ENCODE measurements at places on chromosomes 4 and X. TPM values are rescaled to one million over a fixed set of nuclear protein-coding genes. Genes with fewer than 3 reads are reported as not detected.

SCRG1 gene
- total RNA-seq, result not detected

TRAM1L1 gene
- not detected for total RNA-seq

MAGEA1 gene
- not detected for total RNA-seq

XAGE2 gene
- total RNA-seq, result not detected

GRCh38 chr4:2272026-2272827 is 10.3 kb upstream of the MXD4 start:
- DNase-seq, result no peak

DNA sequence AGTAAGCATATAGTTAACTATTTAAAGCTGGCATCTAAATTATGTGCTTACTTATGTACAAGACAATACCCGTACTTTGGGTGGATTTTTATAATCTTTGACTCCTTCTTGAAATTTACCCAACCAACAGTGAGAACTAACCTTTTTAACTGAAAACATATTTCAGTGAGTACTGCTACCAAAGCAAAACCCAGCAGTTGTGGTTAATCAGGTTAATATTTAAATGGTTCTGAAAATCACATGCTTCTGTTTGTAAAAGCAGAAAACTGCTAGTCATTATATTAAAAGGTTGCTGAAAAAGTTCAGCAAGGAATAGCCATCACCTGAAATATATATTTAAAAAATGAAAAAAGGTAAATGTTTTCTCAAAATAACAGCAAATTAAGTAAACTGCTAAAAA is 20.0 kb downstream of the UBE2D3 start:
- DNase-seq, result no peak

DNA sequence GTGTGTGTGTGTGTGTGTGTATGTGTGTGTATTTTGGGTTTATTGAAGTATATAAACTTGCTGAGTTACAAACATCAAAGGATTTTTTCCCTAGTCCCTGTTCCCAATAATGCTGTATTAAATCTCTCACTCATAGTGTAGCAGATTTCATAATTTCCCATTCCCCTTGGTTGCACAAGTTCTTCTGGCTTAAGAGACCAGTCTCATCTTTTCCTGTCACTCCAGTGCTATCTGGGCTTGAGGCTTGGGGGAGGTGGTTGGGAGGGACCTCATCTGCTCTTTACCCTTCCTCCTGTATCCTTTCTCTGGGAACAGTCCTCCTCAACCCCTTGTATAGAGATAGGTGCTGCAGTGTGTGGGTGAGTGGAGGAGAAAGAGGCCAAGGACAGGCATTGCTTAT is 285.4 kb upstream of the BOD1L1 start:
- no peak for DNase-seq

- no peak for DNase-seq
These were observed 124.1 kb upstream of the WDR1 start for GRCh38 chr4:10240691-10241090.

GRCh38 chrX:292900-293897 is 12.0 kb downstream of the PLCXD1 start:
- no peak for DNase-seq

DNA sequence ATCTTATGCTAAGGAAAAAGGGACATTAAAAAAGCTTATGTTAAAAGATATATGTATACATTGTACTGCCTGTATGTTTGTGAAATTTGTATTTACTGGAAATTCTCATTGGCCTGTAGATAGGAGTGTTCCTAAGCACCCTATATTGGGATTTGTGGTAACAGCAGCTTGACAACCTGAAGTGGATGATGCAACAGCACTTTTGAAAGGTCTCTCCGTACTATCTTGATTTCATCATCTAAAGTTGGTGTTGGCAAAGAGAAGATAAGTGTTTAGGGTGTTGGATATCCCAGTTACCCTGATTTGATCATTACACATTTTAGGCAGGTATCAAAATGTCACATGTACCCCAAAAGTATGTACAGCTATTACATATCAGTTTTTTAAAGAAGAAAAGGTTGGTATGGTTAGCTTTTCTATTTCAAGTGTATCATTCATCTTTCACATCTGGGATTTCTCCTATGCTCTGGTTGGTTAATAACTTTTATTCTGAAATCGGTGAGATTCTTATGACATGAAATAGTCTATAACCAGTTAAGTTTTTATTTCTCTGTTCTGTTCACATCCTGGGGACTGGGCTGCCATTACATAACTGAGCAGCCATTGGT is 10.3 kb downstream of the HADH start:
- DNase-seq, result no peak

DNA sequence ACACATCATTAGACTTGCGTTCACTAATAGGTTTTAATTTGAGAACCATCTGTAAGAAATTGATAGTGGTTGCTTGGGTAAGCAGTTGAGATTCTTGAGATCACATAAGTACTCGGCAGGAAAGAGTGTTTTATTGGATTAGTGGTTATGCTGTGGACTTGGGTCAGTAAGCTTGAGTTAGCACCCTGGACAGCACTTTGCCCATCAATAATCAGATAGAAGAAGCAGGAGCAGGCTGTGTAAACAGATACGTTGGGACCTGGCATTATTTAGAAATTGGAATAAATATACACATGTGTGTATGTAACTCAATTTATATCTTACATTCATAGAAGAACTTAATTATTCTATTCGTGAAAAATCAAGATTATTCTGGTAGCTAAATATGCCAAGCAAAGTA is 357.5 kb upstream of the SMIM31 start:
- DNase-seq, result no peak

GRCh38 chr4:71992571-71993312 is 39.1 kb upstream of the NPFFR2 start:
- no peak for DNase-seq

NPY2R gene
- not detected for total RNA-seq

EMCN gene
- not detected for total RNA-seq

DNA sequence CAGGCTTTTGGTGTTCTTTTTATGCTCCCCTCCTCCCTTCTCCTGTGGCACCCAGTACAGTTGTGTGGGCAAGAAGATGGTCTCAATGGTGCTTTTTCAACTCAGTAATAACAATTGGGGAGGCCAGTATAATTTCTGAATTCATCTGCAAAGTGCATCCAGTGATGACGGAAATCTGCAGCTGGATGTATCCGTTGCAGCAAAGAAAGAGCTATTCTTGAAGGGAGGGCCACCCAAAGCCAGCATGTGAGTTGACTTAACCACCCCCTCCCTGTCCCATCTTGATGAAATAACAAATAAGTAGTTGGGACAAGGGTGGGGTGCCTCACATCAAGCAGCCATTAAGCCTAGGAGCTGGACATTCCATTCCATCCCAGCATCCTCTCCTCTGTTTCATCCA is 30.7 kb downstream of the TSC22D3 start:
- no peak for DNase-seq

DNA sequence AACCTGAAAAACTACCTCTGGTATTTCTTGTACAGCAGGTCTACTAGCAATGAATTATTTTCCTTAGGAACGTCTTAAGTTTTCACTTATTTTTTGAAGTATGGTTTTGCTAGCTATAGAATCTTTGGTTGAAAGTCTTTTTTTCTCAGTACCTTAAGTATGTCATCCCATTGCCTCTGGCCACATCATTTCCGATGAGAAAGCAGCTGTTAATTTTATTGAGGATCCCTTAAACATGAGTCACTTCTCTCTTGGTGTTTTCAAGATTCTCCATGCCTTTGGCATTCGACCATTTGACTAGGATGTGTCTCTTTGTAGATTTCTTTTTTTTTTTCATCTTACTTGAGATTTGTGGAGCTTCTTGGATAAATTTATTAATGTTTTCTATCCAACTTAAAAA is 803.8 kb upstream of the AMOT start:
- DNase-seq, result no peak

- DNase-seq, result no peak
These were observed 3.7 kb upstream of the UBA1 start for GRCh38 chrX:47189906-47190305.

DNA sequence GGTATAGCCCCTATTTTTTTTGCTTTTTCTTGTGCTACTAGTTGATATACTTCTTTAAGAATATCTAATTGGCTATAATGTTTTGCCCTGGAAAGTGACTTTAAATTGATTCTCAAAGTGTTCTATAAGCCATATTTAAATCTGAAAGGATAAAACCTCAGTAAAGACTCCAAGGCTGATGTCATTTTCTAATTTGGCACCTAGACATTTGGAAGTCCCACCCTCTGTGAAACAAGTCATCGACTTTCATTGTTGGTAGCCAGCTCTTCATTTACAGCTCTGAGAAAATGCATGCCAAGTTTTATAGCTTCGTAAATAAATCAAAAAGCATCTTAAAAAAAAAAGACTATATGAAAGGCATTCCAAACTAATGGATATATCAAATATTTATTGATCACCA is 18.0 kb upstream of the STAG2 start:
- no peak for DNase-seq

DNA sequence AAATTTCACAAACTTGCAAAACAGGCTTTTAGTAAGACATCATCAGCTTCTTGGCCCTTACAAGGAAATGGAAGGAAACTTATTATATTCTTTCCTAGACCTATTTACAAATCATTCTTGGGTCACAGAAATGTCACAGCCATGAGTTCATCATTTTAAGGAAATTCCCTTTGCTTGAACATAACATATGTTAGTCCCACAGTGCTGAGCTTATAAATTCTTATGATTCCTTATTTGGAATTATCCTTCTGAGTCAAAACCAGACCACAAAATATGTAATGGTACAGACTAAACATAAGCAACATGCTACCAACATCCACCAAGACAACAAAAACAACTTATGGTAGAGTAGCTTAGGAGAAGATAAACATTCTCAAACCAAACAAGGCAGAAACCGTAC is 236.9 kb upstream of the CTSO start:
- no peak for DNase-seq

DNA sequence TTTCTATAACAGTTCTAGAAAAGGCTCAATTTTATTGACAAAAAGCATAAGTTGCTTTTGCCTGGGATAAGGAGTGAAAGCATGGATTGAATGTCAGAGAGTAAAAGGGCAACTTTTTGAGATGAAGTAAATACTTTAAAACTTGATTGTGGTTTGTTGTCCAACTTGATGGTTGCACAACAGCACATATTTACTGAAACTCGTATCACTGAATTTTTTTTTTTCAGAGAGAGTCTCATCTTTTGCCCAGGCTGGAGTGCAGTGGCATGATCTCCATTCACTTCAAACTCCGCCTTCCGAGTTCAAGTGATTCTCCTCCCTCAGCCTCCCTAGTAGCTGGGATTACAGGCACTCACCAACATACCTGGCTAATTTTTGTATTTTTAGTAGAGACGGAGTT is 856.8 kb downstream of the SH3BGRL start:
- no peak for DNase-seq

DNA sequence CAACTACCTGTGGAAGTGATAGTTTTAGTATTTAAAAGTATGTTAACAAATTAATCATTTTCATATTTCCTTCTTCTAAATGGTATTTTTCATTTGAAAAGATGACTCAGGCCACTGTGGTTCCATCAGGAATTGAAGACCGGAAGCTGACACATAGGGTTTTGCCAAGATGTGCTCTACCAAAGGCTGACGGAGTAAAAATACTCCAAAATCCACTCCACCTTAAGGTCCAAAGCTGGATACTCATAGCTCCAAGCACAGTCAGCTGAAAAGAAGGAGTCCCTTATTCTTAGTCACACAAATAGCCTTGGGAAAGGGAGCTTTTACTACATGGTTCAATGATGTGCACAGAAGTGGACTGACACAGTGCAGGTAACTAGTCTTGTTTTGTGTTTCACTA is 472.0 kb downstream of the ARAP2 start:
- DNase-seq, result no peak

NSUN7 gene
- total RNA-seq, result 0.31 TPM

GRCh38 chr4:159171287-159171686 is 68.4 kb downstream of the RAPGEF2 start:
- DNase-seq, result no peak

MAGEC3 gene
- total RNA-seq, result not detected

DNA sequence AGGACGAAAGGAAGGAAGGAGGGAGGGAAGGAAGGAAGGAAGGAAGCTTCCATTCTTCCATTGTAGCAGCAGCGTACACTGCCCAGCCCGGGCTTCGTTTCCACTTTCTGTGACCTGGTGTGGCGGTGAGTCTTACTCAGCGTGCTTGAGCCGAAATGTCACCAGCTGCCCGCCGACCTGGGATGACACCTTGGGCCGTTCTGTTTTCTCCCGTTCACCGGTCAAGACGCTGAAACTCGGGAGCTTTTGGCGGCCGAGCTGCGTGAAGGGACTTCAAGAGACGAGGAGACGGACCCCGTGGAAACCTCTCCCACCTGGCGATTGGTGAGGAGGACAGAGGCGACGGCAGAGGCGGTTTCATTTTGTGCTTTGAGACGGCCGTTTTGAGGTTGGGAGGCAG is 47.1 kb upstream of the PPP2R3B start:
- DNase-seq, result no peak

DNA sequence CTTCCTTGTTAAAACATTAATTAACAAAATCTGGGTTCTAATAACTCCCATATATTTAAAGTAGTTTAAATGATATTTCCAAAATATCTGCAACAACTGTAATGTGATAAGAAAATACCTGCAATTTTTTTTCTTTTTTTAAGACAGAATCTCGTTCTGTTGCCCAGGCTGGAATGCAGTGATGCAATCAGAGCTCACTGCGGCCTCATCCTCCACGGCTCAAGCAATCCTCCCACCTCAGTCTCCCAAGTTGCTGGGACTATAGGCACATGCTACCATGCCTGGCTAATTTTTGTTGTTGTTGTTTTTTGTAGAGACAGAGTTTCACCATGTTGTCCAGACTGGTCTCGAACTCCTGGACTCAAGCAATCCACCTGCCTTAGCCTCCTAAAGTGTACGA is 45.7 kb upstream of the NSUN7 start:
- no peak for DNase-seq

MAGEH1 gene
- 10.4 TPM for total RNA-seq

CC2D2A gene
- not detected for total RNA-seq

GRCh38 chr4:1011022-1011665 is at the start of gene FGFRL1:
Gene FGFRL1, plus strand, starts transcription at chr4:1011626. Its CDS starts 860 bp downstream, at chr4:1012486.
- peak; percentile 85 for DNase-seq

- DNase-seq, result no peak
These were observed 740 bp upstream of the NPY2R start for GRCh38 chr4:155207534-155208257.

GRCh38 chrX:150616863-150617198 is 48.4 kb downstream of the MTM1 start:
- no peak for DNase-seq

RAB33B gene
- 9.2 TPM for total RNA-seq

TMPRSS11B gene
- not detected for total RNA-seq

DNA sequence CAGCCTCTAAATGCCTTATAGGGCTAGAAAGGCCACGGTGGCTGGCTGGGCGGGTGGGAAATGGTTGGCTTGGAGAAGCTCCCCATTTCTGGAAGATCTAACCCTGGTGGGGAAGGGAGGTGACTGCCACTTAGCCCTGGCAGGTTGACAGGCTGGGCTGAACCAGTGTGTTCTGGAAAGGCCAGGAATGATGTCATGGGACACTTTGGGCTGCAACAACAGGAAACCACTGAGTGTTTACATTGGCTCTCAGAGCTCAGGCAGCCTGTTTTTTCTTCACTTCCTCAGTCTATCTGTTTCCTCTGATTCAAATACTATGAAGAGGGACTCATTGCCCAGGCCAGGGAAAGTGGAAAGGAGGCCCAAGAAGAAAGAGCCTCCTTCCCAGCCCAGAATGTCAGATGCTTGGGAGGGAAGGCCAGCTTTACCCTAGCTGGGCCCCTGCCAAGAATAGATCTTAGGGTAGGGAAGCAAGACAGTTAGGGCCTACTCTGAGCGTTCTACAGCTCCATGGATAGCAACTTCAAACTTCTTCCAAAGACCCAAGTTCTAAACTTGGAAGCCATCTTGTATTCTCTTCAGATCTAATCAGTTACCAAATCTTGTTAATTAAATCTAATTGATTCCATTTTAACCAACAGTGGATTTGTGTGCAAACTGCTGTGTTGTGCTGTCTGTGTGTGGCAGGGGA is 65.8 kb upstream of the MSN start:
- DNase-seq, result peak; percentile 11

GRCh38 chr4:99968330-99968729 is 18.3 kb upstream of the H2AZ1 start:
- no peak for DNase-seq
